RWPE2 (cell line): ENCODE measurements at places on chromosomes 13 and 19.

- H3K4me3 ChIP-seq, result no peak overlapping the region
- no peaks in the 10 kb centered on the region for H3K27me3 ChIP-seq
- no peaks in the 10 kb centered on the region for H3K36me3 ChIP-seq
- no peaks in the 10 kb centered on the region for H3K4me1 ChIP-seq
These were observed 1.8 kb upstream of the KLK14 start for GRCh38 chr19:51084505-51084904.

DNA sequence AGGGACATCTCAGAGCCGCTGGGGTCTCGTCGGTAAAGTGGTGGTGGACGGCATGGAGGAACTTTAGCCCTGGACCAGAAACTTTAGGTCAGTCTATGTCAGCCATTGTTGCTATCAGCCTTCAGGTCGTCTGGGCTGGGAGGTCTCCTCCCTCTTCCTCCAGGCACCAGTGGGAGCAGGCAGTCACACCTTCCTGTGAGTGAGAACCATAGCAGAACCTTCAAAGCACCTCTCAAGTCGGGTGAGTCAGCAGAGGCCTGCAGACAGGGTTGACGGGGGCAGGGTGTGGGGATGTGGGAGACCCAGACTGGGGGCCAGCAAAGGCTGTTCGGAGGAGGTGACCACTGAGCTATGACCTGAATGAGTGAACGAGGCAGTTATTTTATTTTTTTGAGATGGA, 15.4 kb upstream of the SBNO2 start:
- H3K36me3 ChIP-seq, result no peaks in the 10 kb centered on the region
- peaks cover 6% of the 10 kb centered on the region for H3K4me1 ChIP-seq
- H3K27me3 ChIP-seq, result no peaks in the 10 kb centered on the region
- H3K4me3 ChIP-seq, result no peak overlapping the region
- DNase-seq, result no peak
- H3K27ac ChIP-seq, result peak overlapping the region; percentile 18

GRCh38 chr13:51175021-51175420, 47.2 kb upstream of the FAM124A start:
- DNase-seq, result no peak
- H3K27ac ChIP-seq, result no peak overlapping the region
- no peak overlapping the region for H3K4me3 ChIP-seq
- no peaks in the 10 kb centered on the region for H3K36me3 ChIP-seq

DNA sequence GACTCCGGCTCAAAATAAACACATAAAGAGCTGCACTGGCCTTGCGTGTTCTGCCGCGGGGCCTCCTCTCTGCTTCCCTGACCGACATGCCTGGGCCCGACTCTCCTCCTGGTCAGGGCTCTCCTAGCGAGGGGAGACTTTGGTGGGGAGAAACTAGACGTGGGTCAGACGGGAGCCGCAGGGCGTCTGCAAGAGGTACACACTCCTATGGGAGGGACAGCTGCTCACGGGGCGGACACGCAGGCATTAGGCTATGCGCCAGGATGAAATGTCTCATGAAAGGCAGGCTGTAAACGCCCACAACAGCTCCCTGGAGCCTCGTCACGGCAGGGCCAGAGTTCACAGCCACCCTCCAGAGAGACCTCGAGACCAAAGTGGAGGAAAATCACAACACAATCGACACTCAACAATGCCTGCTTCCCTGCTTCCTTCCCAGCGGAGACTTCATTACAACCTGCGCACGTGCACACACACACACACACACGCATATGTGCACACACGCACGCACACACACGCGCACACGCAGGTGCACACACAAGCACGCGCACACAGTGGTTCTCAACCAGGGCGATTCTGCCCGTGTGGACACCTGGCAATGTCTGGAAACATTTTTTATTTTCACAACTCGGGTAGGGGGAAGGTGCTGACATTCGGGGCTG, 5.8 kb downstream of the SLC39A3 start:
- H3K27me3 ChIP-seq, result no peaks in the 10 kb centered on the region
- H3K4me1 ChIP-seq, result no peaks in the 10 kb centered on the region
- no peak for DNase-seq
- no peak overlapping the region for H3K27ac ChIP-seq
- H3K36me3 ChIP-seq, result peaks cover 14% of the 10 kb centered on the region

- no peak for DNase-seq
- no peaks in the 10 kb centered on the region for H3K4me1 ChIP-seq
- H3K4me3 ChIP-seq, result no peak overlapping the region
- H3K36me3 ChIP-seq, result no peaks in the 10 kb centered on the region
- no peak overlapping the region for H3K27ac ChIP-seq
These were observed 30.1 kb upstream of the OBI1 start for GRCh38 chr13:78689011-78689410.

DNA sequence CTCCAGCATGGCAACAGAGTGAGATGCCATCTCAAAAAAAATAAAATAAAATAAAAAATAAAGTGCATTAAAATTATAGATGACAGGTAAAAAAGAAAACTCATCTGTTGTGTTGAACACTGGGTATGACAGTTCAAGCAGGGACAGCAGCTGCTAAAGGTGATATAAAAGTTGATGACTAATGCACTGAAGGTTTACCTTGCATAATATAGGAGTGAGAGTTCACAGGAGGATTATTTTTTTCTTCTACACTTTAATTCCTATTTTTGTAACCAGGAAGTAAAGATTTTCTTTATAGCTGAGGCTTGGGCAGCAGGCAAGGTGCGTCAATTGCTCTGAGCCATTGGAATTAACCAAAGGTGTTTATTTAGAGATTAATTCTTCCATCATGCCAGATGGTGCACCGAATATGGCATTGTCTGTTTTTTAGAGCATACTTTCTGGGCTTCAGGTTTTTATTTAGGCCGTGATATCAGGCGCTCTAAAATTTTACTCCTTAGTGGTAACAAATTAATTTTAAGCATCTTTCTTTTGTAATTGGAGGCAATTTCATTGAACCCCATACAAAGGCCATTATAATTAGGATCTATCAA, 337.0 kb upstream of the SLC10A2 start:
- no peaks in the 10 kb centered on the region for H3K27me3 ChIP-seq
- no peak overlapping the region for H3K27ac ChIP-seq
- DNase-seq, result no peak
- no peaks in the 10 kb centered on the region for H3K36me3 ChIP-seq
- peaks cover 4% of the 10 kb centered on the region for H3K4me1 ChIP-seq

DNA sequence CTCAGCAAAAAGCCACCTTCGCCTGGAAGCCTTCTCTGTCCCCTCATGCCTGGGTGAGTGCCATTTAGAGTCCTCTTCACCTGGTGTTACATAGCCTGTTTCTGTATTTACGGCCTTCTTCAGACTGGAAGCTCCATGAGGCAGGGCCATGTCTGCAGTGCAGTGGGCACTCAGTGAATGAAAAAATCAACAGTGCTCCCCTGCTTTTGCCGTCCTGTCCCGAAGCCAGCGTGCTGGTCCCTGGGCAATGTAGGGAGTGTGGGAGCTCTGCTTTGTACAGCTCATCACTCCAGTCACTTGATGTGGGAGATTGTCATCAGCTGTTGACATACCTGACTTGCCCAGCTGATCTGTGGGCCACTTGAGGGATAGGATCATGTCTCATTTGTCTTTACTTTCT, 129.0 kb upstream of the TSHZ3 start:
- H3K27me3 ChIP-seq, result no peaks in the 10 kb centered on the region
- H3K4me3 ChIP-seq, result no peak overlapping the region
- no peak overlapping the region for H3K27ac ChIP-seq
- no peaks in the 10 kb centered on the region for H3K36me3 ChIP-seq
- no peaks in the 10 kb centered on the region for H3K4me1 ChIP-seq

GRCh38 chr13:83633746-83634145, 248.5 kb downstream of the SLITRK1 start:
- no peaks in the 10 kb centered on the region for H3K4me1 ChIP-seq
- H3K27ac ChIP-seq, result no peak overlapping the region
- no peaks in the 10 kb centered on the region for H3K36me3 ChIP-seq
- no peak for DNase-seq
- H3K27me3 ChIP-seq, result no peaks in the 10 kb centered on the region

DNA sequence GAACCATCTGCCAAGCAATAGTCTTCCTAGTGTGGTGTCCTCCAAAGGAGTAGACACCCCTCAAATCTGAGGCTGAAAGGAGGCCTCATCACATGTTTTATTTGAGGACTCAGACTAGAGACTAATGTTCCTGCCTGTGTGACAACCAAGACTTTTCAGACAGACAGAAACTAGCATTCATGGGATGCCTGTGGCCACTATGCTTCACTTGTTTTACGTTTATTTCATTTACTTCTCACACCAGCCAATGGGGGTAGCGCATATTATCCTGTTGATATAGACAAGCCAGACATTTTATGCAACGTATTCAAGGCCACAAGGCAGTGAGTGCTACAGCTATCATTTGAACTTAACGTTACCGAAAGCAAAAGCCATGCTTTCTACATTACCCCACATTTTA, 391.7 kb upstream of the HTR2A start:
- no peak for DNase-seq
- no peaks in the 10 kb centered on the region for H3K4me1 ChIP-seq
- H3K27me3 ChIP-seq, result no peaks in the 10 kb centered on the region

DNA sequence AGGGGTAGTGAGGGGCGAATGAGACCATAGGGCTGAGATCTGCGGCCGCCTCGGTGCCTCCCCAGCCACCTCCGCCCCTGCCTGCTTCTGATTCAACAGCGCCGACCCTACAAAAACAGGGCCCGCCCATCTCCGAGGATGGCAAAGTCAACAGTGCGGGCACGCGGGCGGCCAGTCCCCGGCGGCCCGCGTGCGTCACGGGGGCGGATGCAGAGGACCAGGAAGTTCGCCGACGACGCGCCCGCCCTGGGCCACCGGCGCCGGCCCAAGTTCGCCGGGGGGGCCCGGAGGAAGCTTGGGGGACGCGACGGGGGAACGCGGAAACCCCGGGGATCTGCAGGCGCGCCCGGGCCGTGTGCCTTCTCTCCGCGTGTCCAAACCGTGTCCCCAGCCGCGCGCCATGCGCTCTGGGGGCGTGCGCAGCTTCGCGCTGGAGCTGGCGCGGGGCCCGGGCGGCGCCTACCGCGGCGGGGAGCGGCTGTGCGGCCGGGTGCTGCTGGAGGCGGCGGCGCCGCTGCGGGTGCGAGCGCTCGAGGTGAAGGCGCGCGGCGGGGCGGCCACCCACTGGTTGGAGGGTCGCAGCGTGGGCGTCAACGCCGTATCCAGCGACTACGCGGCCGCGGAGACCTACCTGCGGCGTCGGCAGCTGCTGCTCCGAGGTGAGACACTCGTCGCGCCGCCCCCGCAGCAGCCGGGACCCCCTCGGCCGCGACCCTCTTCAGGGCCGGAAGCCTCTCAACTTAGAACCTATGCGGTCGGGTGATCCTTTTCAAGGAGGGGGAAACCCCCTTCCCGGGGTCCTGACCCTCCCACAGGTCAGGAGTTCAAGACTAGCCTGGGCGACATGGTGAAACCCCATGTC, 6.8 kb upstream of the ARRDC2 start:
- H3K4me1 ChIP-seq, result no peaks in the 10 kb centered on the region
- peak overlapping the region; percentile 32 for H3K27ac ChIP-seq
- peak overlapping the region; percentile 60 for H3K4me3 ChIP-seq
- peak; percentile 77 for DNase-seq
- H3K36me3 ChIP-seq, result no peaks in the 10 kb centered on the region

- no peaks in the 10 kb centered on the region for H3K27me3 ChIP-seq
- H3K36me3 ChIP-seq, result no peaks in the 10 kb centered on the region
- DNase-seq, result no peak
- peaks cover 2% of the 10 kb centered on the region for H3K4me1 ChIP-seq
- H3K27ac ChIP-seq, result no peak overlapping the region
These were observed 250.9 kb downstream of the LIG4 start for GRCh38 chr13:107964395-107964794.

- H3K4me3 ChIP-seq, result no peak overlapping the region
- no peaks in the 10 kb centered on the region for H3K27me3 ChIP-seq
- no peaks in the 10 kb centered on the region for H3K4me1 ChIP-seq
- no peaks in the 10 kb centered on the region for H3K36me3 ChIP-seq
- H3K27ac ChIP-seq, result no peak overlapping the region
- no peak for DNase-seq
These were observed 312.5 kb downstream of the DCLK1 start for GRCh38 chr13:35818633-35819067.

DNA sequence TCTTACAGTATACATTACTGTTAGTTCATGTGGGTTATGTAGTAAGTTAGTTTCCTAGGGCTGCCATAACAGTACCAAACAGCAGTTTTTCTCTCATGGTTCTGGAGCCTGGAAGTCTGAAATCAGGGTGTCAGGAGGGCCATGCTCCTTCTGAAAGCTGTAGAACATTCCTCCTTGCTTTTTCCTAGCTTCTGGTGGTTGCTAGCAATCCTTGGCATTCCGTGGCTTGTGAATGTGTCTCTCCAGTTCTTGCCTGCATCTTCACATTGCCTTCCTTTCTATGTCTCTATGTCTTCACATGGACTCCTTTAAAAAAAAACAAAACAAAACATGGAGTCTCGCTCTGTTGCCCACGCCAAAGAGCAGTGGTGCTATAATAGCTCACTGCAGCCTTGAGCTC, 95.4 kb downstream of the WDFY2 start:
- no peak for DNase-seq
- no peaks in the 10 kb centered on the region for H3K27me3 ChIP-seq
- H3K27ac ChIP-seq, result peak overlapping the region; percentile 62
- H3K4me1 ChIP-seq, result peaks cover 32% of the 10 kb centered on the region
- H3K36me3 ChIP-seq, result peaks cover 30% of the 10 kb centered on the region
